ENCODE measurements at places on chromosomes 12 and 14.

DNA sequence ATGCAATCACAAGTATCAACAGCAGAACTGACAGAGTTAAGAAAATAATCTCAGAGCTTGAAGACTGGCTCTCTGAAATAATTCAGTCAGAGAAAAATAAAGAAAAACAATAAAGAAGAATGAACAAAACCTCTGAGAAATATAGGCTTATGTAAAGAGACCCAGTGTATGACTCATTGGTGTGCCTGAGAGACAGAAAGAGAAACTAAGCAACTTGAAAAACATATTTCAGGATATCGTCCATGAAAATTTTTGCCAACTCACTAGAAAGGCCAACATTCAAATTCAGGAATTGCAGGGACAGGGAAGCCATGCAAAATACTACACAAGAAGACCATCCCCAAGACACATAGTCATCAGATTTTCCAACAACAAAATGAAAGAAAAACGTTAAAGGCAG, 56.2 kb downstream of the APOBEC1 start:
- no peak for DNase-seq

DNA sequence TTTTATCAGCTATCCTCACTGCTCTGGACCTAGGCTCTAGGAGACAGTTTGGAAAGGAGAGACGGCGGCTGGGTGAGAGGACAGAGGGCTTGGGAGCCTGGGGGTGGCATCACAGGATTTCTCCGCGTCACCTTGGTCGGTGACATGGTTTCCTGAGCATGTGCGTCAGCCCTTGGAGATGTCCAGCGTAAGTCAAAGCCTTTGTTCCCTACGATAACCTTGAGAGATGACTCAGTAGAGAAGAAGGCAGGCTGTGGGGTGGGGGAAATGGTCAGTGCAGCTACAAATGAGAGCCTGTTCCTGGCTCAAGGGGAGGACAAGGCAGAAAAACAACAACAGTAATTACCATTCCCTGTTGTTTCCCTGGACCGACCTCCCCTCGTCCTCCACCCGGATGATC, 90.2 kb upstream of the TBX3 start:
- no peak for DNase-seq

- DNase-seq, result peak; percentile 11
Observed at GRCh38 chr14:70934502-70935134, 27.4 kb downstream of the PCNX1 start.

DNA sequence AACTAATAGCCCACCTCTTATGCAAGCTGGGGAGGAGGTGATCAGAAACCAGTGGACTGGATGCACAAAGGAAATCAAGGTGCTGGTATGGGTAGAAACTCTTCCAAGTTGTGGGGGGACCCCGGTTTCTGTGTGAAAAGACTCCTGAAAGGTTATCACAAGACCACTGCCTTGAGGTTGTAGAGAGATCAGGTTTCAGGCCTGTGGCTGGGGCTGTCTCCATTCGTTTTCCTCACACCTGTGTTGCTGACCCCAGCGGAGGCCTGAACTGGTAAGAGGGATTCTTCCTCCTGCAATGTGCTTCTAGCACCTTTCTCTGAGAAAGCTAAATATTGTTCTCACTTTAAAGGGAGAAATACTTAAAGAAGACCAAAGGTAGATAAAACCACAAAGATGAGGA, 9.3 kb upstream of the OR4K5 start:
- no peak for DNase-seq

DNA sequence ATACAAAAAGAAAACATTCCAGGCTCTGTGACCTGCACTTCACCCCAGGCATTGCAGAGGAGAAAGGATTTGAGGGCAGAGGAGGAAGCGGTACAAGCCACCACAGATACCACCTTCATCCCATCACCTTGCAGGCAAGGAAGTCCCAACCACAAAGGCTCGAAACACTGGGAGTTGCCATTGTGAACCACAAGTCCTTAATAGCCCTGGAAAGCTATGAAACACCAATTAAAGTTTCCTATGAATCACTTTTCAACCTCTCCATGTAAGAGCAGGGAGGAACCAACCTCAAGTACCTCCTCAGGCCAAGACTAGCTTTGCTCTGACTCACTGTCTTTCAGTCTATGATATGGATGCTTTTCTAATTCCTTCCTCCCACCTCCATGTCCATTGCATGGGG, 27.0 kb downstream of the MAP3K9 start:
- no peak for DNase-seq

GRCh38 chr14:100155049-100155621, 4.3 kb downstream of the DEGS2 start:
- no peak for DNase-seq

- DNase-seq, result no peak
Observed at GRCh38 chr14:58873228-58873953, 235.6 kb downstream of the DACT1 start.

GRCh38 chr12:113174461-113175384, 10.6 kb downstream of the DDX54 start:
- DNase-seq, result peak; percentile 57

GRCh38 chr12:105433804-105434203, 103.3 kb downstream of the C12orf75 start:
- no peak for DNase-seq

DNA sequence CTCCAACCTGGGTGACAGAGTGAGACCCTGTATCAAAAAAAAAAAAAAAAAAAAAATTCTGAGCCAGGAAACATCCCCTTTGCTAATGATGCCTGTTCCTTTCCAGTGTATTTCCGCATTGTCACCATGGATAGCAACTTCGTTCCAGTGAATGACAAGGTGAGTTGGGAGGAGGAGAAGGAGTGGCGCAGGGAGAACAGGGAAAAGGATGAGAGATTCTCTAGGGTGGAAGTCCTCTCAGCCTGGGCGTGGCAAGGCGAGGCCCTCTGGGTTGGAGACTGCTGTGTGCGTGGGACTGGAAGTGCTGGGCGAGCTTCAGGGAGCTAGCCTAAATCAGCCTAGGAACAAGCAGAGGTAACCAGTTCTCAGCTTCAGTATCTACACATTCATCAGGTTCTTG, 7.2 kb downstream of the A2ML1 start:
- no peak for DNase-seq

DNA sequence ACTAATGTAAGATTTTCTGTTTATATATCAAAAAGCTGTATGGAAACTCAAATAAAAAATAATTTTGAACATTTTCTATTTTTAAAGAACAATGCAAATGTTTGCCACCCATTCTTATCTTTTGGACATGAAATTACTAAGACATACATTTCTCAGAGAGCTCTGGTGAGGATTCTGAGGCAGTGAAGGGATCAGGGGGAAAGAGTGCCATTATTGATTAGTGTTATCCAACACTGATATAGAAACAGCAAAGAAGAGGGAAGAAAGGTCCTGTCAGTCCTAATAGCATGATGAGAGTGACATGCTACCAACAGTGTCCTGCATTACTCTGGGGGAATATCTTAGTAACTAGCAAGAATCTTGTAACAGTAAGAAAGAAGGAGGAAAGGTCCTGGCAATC, 282.2 kb downstream of the RPL10L start:
- no peak for DNase-seq

- no peak for DNase-seq
Observed at GRCh38 chr12:56080556-56081138, 682 bp downstream of the ERBB3 start.

GRCh38 chr14:37596790-37597472, 1.5 kb downstream of the TTC6 start:
- no peak for DNase-seq

DNA sequence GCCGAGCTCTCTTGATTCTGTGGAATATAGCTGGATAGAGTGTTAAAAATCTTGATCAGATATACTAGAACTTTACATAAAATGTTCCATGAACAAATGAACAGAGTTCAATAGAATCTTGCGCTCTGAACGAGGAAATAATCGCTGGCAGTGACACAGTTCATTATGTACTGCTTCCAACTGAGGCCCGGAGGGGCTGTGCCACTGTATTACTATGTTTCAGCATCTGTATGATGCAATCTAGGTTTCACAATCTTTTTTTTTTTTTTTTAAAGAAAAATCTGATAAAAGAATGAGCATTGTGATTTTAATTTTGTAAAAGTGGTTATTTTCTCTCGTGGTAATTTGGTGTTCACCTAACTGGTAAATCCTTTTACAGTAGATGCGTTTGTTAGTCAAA, 77.2 kb downstream of the FERMT2 start:
- no peak for DNase-seq

GRCh38 chr14:102949801-102950451, 27.5 kb downstream of the AMN start:
- DNase-seq, result no peak

DNA sequence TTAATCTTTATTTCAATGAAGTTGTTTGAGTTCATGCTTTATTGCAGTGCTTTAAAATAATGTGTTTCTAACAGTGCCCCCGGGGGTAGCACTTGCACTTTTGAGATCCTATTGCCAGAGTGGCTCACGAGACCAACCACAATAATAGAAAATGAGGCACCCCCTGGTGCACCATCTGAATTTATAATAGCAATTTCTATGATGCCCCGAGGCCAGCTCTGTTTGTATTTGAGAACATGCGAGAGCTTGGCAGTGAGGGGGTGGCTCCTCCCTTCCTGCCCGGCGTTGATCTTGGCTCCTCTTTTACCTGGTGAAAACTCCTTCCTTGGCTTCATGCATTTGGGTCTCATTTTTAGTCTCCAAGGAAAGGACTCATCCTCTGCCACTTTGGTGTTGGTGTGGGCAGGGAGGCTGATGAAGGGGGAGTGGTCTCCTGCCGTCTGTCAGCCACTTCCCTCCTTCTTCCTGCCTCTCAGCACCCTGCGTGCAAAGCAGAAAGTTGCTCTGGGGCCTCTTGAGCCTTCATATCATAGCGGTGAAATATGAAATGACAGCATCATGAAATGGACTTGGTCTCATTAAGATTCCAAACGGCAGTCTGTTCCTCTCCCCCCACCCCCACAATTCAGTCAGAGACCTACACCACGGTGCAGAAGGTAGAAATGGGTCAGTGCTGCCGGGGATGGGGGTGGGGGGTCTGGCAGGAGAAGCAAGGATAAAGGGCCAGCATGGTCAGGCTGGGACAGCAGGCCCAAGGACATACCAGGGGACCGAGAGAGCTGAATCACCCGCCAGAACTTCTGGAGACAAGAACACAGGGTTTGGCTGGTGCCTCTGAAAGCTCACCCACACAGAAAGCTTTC, 17.7 kb upstream of the NRXN3 start:
- DNase-seq, result no peak

DNA sequence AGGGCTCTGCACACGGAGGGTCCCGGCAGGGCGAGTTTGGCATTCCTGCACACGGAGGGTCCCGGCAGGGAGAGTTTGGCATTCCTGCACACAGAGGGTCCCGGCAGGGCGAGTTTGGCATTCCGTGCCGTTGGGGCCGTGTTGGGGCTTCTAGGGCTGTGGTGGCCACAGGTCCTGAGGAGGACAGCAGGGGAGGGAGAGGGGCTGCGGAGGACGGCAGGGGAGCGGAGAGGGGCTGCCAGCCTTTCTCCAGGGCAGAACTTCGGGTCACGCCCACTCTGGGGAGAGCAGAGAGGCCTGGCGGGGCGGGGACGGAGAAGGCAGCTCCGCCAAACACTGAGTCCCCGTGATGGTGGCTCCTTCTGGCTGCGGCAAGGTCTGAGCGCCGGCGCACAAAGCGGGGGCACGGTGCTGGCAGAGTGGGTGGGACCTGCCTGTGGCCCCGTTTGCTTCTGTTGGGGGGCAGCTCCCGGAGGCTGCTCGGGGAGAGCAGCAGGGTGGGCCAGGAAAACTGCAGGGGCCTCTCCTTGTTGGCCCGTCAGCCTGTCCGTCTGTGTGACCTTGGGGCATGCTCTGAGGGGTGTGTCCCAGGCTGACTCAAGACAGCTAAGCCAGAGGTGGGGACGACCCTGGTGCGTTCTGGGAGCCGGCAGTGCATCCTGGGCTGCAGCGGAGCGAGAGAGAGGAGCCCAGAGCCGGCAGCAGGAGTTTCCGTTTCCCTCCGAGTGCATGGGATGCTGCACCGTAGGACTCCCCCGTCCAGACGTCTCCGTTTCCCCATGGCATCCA, 60.2 kb downstream of the LRCOL1 start:
- DNase-seq, result no peak

DNA sequence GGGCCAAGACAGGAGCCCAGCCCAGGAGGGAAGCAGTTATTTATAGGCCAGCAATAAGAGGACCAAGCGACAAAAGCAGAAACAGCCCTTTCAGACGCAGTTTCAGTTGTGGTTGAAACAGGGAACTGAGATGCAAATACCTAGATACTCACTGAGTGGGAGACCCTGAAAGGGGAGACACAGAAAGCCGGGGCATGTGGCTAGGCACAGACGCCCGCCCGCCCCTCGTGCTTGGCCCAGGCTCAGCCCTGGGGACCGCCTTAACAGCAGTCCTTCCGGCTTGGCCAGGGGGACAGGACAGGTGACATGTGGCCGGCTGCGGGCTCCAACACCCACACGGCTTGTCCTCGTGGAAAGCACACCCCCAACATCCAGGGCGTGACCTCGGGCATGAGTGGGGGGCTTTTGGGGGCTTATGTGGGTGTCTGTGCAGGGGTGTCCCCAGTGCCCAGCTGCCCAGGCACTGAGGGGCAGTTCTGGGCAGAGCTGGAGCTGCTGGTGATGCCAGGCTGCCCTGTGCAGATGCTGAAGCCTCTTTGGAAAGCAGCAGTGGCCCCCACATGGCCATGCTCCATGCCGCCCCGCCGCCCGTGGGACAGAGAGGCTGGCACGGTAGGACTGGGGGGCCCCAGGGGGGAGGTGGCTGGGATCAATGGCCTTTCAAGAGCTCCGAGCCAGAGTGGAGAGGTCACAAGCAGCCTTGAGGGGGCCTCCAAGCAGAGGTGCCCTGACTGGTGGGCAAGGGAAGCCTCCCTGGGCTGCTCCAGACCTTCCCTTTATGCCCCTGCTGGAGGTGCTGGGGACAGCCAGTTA, 2.1 kb downstream of the PLD4 start:
- no peak for DNase-seq

DNA sequence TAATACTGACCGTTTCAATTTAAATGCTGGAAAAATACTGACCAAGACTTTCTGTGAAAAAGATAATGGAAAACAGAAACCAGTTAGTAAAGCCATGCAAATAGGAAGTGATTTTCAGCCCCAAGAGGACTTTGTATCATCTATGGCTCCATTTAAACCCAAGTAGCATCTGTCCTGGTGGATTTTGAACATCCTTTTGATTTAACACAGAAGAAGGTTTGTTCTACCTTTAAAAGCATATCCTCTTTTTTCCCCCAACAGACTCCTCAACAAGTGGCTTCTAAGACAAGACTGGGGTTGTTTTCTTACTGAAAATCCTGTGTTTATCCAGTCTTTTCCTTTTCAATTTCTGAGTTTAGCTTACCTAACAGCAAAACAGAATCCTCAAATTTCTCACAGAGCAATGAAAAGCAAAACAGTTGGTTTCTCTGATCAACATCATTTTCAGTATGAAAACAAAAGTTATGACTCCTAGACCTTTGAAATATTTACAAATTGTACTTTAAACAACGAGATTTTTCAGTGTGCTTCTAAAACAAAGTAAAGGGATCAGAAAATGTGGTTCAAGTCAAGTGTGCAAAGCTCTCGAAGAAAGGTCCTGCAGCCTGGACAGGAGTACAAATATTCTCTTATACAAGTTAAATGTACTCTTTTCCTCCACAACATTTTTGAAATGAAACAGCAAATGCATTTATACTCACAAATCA, 2.9 kb downstream of the PHLDA1 start:
- no peak for DNase-seq

- no peak for DNase-seq
Observed at GRCh38 chr12:120110550-120111501, 5.7 kb downstream of the RAB35 start.

GRCh38 chr14:100469632-100470522, 117.3 kb downstream of the BEGAIN start:
- no peak for DNase-seq

All from left kidney (tissue), 8 donors.